ENCODE measurements at places on chromosomes 6 and 20. TPM values are rescaled to one million over a fixed set of nuclear protein-coding genes. Genes with fewer than 3 reads are reported as not detected.

DNA sequence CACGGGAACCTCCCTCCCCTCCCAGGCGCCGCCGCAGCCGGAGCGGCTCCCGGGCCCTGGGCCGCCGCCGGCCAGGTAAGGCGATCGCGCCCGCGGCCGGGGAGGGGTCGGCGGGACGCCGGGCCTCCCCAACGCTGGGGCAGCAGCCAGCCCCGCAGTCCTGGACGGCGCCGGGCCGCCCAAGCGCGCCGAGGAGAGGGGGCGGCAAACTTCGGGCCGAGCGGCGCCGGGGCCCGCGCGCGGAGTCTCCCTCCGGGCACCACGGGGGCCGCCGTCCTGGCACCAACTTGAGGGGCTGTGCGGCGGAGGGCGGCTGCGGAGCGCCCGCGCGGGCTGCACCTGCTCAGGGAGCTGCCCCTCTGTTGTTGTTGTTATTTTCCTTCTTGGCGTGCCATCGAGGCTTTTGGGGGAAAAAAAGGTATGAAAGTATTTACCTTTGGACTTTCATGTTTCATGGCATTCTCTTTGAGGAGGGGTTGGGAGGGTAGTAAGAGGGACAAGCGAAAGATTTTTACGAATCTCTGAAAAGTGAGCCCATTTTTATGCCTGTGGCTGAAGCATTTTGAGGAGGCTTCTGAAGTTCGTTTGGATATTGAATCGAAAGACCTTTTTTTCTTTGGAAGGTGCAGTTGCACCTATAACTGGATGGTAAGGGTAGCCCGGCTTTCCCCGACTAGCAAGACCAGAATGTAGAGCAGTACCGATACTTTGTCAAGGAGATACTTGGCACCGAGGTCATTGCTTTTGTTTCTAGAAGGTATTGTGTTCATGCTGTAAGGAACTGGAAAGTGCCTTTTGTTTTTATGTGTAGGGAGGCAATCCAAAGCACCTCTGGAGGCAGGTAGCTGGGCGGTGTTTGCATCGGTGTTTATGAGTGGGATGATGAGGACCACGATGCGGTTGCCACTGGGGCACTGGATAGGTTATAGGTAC is at the start of gene RNF182:
Gene RNF182 (plus strand): TSS at position 4 of the 933 bp plus-strand sequence. CDS start 52,168 bp downstream, outside the sequence.
- no peak for DNase-seq

DNA sequence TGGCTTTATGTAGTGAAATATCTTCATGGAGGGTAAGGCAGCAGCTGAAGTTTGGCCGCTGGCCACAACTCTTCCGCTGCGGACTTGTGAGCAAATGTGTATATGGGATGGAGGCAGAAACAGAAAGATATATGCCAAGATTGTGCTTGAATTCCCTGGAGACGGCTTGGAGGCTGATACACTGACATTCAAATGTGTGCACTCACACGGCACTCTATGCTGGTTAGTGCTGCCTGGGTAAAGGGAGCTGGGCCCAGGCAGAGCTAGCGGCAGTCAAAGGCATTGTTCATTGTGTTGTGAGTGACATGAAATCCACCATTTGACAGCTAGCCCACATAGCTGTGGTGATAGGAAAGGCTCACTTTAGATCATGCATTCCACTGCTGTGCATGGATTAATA is 202.7 kb downstream of the CLIC5 start:
- no peak for DNase-seq

- no peak for DNase-seq
These were observed 49.5 kb upstream of the CCN6 start for GRCh38 chr6:112004201-112005012.

Gene BEND3
- 3.4 TPM for total RNA-seq

- no peak for DNase-seq
These were observed 161.7 kb downstream of the BMP7 start for GRCh38 chr20:57104651-57105204.

DNA sequence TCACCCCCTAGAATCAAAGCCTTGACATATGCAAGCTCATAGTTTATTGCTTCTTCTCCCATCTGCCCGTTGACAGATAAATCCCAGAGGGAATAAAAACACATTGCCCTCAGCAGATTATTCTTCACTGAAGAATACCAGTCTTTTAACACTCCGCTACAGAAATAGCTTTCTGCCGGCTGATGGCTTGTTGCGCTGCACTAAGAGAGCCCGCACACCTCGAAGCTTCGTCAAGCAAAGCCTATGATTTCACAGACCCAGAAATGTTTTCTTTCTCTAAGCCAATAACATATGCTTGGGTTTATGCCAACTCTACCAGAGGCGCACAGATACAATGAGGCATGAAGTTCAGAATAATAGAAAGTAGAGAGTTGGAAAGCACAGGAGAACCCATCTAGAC is 208.9 kb upstream of the FOXQ1 start:
- DNase-seq, result no peak

Gene PTCHD4
- 1.4 TPM for total RNA-seq

GRCh38 chr6:107712665-107713551 is 111.2 kb downstream of the SCML4 start:
- no peak for DNase-seq

GRCh38 chr6:17938901-17939300 is 48.5 kb downstream of the KIF13A start:
- no peak for DNase-seq

GRCh38 chr6:157123234-157123633 is 200.1 kb downstream of the TMEM242 start:
- no peak for DNase-seq

DNA sequence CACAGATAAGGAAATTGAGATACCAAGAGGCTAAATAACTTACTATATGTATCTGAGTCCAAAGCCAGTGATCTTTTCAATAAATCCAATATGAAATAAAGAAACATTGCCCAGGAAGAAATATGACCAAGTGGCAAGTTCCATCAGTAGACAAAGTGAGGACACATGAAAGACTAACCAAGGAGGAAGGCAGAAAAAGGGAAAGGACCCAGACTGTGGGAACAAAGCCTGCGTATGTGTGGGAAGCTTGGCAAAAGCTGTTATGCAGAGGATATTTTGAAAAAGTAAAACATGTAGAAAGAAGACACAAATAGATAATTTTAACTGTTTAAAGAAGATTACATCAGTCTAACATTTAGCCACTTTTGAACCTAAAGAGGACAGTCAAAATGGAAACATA is 264.4 kb upstream of the PRDM1 start:
- DNase-seq, result no peak

GRCh38 chr20:45336530-45337366 is 11.5 kb downstream of the SDC4 start:
- DNase-seq, result no peak

DNA sequence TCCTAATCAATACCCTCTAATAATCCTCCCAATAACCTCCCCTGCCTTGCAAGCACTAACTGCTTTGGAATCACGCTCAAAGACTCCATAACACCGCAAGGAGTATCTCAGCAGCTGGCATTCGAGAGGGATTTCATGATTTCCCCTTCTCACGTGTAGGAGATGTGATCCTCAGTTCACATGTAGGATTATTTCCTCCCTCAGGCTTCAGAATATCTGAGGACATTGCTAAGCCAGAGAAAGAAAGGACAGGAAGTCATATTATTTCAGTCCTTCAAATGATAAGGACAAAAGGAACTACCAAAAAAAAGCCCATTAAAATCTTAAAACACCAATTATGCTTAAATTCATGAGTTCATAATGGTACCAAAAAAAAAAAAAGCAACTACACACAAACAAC is 122.9 kb downstream of the NFATC2 start:
- no peak for DNase-seq

DNA sequence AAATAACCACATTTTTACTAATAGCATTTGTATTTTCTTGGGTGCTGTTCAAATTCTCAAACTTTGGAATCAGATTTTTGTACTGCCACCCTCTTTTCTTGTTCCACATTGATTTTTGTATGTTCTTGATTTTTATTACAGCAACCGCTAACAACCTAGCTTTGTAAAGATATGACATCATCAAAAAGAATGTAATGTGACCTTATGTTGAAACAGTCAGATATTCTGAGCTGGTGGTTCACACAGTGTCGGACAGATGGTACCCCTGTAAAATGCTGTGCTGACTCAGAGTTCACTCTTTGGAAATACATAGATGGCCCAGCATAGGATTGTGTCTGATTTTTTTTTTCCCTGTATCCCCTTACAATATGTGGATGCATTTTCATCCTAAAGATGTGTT is 118.9 kb downstream of the QKI start:
- no peak for DNase-seq

Gene C6orf141
- total RNA-seq, result 3.9 TPM

DNA sequence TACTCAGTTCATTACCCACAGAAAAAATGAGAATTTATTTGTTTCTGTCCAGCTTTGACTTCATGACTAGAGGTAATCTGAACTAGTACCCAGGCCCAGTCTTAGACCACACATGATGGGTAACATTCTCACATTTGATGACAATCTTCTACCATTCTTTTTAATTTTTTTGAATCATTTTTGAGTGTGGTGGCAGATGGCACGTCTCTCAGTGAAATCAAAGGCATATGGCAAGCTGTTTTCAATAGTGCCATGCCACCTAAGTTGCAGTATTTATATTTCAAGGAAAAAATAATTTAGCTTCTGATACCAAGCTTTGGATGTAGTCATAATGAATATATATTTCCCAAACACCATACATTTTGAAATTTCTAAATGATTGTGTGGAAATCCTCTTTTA is 88.8 kb upstream of the HS3ST5 start:
- DNase-seq, result no peak

- no peak for DNase-seq
These were observed 97.6 kb upstream of the DEFB112 start for GRCh38 chr6:50147371-50147770.

DNA sequence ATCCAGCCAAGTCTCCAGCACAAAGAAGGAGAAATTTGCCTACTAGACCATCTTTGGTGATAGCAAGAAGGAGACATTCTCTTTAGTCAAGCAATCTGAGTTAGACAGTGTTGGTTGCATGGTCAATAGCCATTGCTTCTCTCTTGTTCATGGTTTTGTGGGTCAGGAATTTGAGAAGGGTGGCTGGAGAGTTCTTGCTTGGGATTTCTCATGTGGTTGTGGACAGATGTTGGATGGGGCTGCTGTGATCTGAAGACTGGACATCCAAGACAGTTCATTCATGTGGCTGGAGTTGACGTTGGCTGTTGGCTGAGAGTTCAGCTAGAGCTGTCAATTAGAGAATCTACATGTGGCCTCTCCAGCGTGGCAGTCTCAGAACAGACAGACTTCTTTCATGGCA is 322.3 kb upstream of the PRDM1 start:
- no peak for DNase-seq

DNA sequence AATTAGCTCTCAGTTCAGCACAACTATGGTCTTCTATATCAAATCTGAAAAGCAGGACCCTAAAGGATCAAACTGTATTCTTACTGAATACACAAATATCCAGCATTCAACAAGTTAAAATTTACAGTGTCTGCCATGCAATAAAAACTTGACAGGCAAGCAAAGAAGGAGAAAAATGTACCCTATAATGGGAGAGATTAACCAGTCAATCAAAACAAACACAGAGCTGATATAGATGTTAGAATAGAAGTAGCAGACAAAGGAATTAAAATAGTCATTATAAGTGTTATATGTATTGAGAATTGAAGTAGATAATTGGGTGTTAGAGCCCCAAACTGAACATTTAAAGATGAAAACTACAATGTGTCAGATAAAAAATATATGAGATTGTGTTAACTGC is 914.9 kb downstream of the EPHA7 start:
- DNase-seq, result no peak

Gene IL17A
- total RNA-seq, result not detected

DNA sequence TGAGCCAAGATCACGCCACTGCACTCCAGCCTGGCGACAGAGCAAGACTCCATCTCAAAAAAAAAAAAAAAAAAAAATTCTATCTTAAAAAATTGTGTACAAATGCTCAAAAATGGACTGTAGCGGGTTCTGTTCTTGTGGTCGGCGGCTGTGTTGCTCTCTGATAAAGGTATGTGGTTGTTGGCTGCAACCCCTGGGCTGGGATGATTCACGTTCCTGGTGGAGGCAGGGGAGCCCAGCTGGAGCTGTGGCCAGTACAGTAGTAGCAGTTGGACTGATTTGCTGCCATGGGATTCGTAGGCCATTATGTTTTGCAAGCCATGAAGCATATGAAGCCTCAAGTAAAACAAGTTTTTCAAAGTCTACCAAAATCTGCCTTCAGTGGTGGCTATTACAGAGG is 22.3 kb downstream of the MDN1 start:
- DNase-seq, result no peak

DNA sequence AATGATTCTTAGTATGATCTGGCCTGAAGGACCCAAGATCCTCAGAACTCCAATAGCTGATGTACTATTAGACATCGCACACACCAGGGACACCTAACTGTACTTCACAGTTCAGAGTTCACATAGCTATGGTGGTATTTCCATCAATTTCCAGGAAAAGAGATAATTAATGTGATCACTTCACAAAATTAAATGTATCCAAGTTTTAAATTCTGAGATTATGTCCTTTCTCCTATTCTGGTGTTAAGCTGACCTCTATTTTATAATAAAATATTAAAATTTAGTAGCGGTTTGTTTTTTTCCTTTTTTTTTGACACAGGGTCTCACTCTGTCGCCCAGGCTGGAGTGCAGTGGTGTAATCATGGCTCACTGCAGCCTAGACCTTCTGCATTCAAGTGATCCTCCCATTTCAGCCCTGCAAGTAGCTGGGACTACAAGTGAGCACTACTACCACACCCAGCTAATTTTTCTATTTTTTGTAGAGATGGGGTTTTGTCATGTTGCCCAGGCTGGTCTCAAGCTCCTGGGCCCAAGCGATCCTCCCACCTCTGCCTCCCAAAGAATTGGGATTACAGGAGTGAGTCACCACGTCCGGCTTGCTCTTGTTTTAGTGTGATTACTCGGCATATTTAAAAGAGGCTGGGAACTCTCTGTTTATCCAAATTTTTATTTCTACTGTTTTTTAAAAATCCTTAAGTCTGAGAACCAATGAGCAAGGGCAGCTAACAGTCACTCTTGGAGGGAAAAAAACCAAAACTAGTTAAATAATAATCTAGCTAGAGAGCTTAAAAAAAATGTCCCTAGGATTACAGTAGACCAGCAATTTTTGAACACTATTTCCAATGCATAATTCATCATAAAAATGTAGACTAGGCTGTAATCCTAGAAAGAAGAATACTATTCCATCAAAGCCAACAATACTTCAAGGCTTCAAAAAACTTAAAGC is 16.0 kb downstream of the KIF13A start:
- DNase-seq, result no peak

DNA sequence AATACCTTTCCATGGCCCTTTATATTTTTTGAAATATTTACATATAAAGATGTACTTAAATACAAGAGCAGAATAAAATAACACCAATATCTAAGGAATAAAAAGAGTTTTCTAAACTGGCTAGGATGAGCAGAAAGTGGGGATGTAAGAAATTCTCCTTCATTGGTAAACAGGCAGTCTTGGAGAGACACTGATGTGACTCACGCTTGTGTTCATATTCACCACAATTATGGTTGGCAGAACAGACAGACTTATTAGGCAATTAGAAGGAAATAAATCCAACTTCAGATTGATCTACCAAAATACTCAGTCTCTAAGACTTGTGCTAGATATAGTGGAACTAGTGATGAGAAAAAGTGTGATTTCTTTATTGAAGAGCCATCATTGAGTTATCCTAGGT is 463.7 kb downstream of the CDC5L start:
- DNase-seq, result no peak

Gene ADGB
- not detected for total RNA-seq

GRCh38 chr6:167996424-167997199 is 859 bp upstream of the KIF25 start:
- peak; percentile 81 for DNase-seq

Gene MLN
- not detected for total RNA-seq

- DNase-seq, result no peak
These were observed 508.6 kb downstream of the UTRN start for GRCh38 chr6:144793744-144794143.

- DNase-seq, result no peak
These were observed 154.5 kb upstream of the SCGN start for GRCh38 chr6:25497383-25498040.

Gene CALHM4
- total RNA-seq, result not detected

Data from mesenteric fat pad (tissue), 1 donor.